ENCODE measurements at places on chromosomes 3 and 15.

- DNase-seq, result no peak
These were observed 3.0 kb upstream of the TLNRD1 start for GRCh38 chr15:80997692-80998091.

DNA sequence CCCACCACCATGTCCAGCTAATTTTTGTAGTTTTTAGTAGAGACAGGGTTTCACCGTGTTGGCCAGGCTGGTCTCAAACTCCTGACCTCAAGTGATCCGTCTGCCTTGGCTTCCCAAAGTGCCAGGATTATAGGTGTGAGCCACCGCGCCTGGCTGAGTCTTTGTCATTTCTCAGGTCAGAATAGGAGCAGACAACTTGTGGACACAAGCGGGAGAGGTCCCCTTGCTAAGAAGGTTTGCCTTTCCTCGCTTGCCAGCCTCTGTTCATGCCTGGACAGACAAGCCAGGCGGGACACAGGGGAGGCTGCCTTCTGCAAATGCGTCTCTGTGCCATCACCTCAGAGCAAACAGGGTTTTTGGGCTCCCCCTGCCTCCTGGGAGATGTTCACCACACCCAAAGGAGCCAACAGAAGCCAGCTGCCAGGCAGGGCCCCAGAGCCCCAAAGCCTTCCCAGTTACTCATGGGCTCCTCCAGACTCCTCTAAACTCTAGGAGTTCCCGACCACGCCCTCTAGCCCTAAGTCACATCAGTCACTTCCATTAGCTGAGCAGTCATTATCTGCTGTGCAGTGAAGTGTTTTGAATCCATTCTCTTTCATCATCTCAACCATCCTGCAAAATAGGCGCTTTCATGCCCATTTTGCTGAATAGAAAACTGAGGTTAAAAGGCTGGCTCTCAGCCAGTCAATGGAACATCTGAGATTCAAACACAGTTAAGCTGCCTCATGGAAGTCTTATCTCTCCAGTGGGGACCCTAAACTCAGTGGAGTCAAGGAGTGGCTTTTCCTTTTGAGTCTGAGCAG, 245.0 kb downstream of the UACA start:
- no peak for DNase-seq

- DNase-seq, result no peak
These were observed 5.4 kb downstream of the TKT start for GRCh38 chr3:53250453-53250852.

DNA sequence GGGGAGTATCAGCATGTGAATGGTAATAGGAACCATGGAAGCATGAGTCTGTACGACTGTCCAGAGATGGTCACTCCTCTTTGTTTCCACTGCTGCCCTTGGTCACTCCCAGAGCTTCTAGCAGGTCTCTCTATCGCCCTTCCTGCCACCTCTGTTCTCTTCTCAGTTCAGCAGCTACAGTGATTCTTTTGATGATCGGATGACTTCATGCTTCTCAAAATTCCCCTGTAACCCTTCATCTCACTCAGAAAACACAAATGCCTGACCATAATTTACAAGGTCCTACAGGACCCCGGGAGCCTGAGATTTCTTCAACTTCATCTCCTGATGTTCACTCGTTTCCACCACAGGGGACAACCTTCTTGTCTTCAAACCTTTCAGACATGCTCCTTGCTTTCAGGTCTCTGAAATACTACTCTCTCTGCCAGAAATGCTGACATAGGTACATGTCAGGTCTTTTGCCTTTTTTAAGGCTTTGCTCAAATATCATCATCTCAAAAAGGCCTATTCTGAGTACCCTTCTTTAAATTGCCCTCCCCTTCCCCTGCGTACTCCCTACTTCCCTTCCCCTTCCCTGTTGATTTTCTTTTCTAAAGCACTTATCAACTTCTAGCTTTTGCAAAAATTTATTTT, 42.1 kb upstream of the BHLHE40 start:
- DNase-seq, result no peak

DNA sequence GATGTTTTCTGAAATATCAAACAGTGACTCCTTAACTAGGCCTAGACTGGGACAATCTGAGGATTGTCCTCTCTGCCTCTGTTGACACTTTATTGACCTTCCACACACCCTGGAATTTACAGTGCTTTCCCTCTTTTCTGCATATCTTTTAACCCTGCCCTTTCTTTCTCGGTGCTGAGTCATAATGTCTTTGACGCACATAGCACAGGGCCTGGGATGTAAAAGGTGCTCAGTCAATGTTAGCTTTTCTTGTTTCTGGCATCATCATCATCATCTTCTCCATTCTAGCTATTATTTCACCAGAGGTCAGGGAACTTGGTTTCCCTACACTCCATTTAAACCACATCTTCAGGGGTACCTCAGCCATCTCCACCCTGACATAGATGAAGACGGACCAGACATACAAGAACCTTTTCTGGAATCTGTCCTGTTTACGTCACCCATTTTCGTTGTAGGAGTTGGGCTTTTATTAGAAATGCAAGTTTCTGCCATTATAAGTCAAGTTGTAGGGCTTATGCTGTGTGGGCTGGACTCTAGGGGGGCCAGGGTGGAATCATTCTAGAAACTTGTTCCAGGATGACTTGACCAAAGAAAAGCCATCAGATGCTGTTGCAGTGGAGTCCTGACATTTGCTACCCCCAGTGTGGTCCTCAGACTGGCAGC, 46.6 kb downstream of the ZBTB38 start:
- no peak for DNase-seq

DNA sequence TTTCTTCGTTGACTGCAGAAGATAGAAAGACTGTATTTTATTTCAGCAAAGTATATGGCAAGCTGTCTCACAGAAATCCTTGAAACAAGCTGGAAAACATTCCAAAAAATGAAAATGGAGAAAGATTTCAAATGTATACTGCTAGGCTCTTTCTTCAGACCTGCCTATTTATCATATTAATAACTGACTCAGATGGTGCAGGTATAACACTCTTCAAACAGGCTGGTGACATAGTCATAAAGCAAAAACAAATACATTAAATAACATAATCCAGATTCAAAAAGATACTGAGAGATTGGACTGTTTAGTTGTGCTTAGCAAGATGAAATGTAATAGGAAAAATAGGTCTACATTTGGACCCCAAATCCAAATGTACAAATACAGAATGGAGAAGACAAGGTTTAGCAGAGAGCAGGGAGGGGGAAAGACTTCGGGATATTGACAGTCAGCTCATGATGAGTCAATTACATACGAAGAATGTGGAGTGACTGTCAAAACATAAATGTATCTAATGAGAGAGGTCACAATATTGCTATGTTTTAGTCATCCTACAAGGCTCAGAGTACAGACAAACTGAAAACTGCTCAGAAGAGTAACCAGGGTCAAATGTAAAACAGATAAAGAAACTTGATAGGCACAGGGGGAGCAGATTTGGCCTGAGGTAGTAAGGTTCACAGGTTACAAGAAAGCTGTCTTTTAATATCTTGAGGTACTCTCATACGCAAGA, 88.7 kb downstream of the DMXL2 start:
- DNase-seq, result no peak

DNA sequence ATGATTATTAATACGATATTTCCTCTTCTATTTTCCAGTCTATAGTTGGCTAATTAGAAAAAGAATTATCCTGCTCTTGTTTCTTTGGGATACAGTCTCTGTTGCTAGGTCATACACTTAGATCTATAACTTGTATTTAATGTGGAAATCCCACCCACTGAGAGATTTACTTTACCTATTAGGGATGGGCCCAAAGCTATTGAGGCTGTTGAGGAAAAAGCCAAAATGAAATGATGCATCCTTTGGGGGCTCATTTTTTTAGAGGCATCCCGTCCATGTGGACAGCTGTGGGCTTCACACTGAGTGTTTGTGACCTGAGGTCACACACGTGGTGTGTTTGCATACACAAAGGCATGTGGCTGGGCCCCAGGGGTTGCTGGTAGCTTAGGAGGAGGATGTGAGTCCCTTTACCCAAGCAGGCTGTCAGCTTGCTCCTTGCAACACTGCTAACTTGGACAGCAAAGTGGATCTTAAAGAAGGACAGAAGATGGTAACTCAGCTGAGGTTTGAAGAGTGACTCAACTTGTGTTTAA, 477.4 kb downstream of the AGBL1 start:
- DNase-seq, result no peak

GRCh38 chr3:43194490-43195114, 88.7 kb upstream of the POMGNT2 start:
- no peak for DNase-seq

DNA sequence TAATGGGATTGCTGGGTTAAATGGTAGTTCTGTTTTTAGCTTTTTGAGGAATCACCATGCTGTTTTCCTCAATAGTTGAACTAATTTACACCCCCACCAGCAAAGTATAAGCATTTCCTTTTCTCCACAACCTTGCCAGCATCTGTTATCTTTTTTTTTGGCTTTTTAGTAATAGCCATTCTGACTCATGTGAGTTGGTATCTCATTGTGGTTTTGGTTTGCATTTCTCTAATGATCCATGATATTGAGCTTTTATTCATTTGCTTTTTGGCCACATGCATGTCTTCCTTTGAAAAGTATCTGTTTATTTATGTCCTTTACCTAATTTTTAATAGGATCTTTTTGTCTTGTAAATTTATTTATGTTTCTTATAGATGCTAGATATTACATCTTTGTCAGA, 288.2 kb downstream of the EPHA6 start:
- no peak for DNase-seq

GRCh38 chr15:32675466-32675865, 34.0 kb downstream of the SCG5 start:
- no peak for DNase-seq

GRCh38 chr3:190345027-190345821, 23.0 kb upstream of the CLDN1 start:
- no peak for DNase-seq

GRCh38 chr3:98325055-98325454, 28.6 kb upstream of the OR5K4 start:
- DNase-seq, result no peak

- DNase-seq, result no peak
These were observed 43.0 kb upstream of the SH3GL3 start for GRCh38 chr15:83404121-83404520.

- DNase-seq, result no peak
These were observed 132.5 kb downstream of the FOXP1 start for GRCh38 chr3:71451060-71451459.

- DNase-seq, result no peak
These were observed 24.2 kb upstream of the SLC41A3 start for GRCh38 chr3:126107957-126108675.

DNA sequence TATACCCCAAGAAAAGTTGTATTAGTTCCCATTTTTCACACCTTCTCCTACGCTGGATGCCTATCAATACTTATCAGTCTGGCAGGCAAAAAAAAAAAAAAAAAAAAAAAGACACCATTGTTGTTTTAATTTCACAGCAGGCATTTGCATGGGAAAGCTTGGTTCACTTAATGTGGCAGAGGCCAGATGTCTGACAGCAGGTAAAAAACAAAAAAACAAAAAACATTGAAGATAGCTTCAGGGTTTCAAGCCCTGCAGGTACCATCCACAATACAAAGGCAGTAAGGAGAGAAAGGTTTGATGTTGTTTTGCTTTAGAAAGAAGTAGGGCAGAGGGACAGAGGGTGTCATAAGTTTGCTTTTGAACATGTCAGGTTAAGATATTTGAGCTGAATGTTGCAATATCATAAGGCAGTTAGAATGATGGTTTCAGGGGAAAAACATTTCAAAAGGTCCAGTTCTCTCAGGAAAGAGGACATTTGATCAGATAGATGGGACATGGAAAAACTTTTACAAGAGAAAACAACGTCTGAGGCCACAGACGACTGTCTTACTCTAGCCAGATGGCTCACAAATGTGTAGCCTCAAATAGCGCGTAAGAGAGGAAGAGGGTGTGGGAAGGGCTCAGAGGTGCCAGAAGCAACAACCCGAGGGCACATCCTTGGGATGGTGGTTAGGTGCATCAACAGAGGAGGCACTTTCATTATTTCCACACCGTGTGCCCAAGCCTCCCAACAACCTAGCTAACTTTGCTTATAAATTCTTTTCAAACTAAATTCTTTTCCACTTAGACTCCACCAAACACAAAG, 25.7 kb downstream of the PCOLCE2 start:
- no peak for DNase-seq

GRCh38 chr3:78426454-78426853, 1341.3 kb downstream of the ROBO1 start:
- no peak for DNase-seq

DNA sequence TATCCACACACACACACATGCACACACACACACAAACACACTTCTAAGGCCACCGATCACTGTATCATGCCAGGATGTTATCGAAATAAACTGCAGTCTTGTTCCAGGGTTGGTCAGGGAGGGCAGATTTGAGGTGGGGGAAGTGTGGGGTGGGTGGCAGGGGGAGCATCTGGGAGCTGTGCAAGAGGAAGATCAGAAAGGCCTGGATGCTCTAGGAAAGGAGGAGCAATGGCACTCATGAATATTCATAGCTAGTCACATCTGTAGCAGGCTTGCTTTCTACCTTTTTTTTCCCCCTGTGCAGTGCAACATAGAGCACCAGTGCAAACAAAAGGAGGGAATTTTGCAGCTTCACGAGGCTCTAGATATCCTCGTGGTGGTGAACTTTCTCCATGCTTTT, 84.9 kb downstream of the MEIS2 start:
- no peak for DNase-seq

DNA sequence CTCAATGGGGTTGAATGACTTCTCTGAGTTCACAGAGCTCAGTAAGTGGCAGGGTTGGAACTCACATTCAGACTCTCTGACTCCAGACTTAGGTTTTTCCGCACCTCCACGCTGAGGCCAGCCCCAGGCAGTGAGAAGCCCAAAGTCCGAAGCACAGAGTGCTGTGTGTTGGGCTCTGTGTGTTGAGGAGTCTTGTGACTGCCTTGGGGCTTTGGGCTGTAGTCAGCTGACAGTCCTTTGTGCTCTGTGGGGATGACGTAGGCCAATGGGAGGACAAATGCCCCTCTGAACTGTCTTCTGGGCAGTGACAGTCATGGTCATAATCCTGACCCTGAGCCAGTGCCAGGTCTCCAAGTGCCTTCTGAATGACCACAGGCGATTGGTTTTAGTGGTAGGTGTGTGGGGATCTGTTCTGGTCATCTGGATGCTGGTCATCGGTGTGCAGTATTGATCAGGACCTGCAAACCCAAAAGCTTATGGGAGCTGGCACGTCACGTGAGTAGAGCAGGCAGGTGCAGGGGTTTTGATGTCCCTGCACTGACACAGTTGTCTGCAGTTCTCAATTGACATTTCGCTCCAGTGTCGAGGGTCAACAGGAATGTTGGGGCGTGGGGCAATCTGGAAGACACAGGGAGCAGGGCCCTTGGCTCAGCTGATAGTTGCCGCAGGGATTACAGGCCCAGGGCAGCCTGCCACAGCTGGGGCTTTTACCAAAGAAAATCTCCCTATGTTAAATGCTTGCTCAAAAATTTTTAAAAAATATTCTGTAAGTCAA, 45.3 kb downstream of the CAPN3 start:
- DNase-seq, result no peak

DNA sequence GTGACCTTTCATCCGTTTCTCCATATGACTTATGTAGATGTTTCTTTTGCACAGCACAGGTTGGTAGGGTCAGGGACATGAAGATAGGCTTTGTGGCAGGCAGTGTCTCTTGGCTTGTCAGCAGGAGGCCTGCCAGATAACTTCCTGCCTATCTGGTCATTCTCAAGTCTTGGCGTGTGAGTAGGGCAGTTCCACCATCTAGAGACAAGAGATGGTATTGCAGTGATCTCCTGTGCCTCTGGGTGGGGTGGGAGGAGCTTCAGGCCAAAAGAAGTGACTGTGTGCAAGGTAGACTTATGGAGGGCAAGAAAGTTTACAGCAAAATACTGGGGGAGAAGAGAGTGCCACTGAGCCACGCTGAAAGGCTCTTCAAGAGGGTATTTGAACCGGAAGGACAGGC, 11.0 kb downstream of the TEX264 start:
- DNase-seq, result peak; percentile 46

- DNase-seq, result peak; percentile 19
These were observed 31.8 kb downstream of the MYO5A start for GRCh38 chr15:52496776-52497470.

All from stimulated activated CD8-positive, alpha-beta memory T cell treated with anti-CD3 and anti-CD28 coated beads, Interleukin-7, amount 100 ng/mL, for 48 hours (primary cell).